ENCODE measurements at places on chromosomes 11 and 22.

- DNase-seq = no peak
These were observed 54.4 kb downstream of the FCHSD2 start for GRCh38 chr11:73087730-73088129.

DNA sequence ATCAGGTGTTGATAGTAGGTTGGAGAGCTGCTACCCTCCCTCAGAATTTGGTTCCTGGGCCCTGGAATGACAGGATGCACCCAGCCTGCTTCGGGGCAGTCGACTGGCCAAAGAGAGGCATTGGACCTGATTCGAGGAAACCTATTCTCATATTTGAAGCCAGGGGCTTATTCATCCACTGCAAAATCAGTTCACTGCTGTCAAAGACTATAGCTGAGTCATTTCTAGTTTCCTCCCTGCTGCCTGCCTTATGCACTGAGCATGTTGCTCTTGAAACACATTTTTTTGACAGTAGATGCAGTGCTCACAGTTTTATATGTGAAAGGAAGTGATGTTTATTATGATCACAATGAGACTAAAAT is 565.4 kb downstream of the ETS1 start:
- no peak for DNase-seq

DNA sequence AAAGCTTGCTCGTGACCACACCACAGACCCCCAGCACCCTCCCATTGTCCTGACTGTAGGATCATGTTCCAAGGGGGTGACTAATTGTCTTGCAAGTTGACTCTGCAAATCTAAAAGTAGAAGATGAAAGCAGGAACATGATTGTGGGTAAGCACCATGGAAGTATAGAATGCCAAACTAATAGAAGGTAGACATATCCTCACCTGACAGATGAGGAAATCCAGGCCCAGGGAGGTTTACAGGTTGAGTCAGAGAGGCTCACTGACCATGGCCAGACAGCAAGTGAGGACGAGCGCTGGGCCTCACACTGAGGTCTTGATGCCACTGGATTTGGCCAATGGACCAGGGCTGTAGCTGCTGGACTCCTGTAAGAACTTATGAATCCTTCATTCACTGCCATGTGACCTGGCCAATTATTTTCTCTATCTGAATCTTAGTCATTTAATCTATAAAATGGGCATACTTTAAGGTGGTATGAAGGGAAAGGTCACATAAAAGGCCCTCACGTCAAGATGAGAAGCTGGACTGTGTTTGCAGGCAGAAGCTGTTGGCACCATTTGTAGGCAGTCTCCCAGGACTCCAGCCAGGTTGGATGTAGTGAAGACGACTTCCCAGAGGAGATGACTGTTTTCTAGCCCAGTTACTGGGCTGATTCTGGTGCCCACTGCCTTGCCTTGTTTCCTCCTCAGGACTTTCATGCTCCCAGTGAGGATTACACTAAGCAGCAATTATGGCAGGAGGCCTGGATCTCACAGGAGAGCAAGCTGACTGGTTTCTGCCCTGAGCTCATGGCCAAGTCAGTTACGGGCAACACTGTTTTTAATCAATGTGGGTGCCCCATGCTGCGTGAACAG is 54.6 kb downstream of the GAB4 start:
- no peak for DNase-seq

- DNase-seq = no peak
These were observed 623.8 kb upstream of the CHORDC1 start for GRCh38 chr11:90846628-90847027.

- DNase-seq = no peak
These were observed 15.7 kb downstream of the TRMU start for GRCh38 chr22:46351131-46351735.

DNA sequence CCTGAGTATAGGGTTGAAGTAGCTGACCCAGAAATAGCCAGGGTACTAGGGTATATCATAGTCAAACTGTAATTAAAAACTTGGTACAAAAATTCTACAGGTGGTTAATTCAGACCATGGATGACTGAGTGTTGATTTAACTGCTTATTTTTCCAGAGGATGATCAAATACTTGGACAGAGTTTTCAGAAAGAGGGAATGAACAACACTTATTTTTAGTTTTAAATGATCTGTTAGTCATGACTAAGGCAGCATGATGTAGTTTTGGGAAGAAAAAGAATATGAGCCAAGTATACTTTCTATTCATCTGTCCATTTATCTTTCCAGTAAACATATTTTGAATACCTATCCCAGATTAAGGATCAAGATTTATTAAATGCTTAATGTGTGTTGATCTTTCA is 19.8 kb upstream of the CCDC89 start:
- no peak for DNase-seq

DNA sequence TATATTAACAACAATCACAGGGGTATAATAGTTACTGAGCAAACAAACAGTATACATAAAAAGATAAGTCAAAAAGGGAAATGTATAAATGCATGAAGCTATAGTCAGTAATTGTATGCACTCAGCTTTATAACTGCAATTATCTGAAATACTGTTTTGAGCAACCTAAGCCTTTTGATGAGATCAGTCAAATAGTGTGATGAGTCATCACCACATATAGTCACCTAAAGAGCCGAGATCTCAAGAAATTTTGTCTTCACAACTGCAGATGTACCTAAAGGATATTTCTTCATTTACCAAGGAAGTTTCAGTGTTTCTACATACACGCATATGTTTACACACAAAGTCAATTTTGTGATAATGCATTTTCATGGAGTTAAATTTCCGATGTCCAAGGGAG is 5.4 kb upstream of the OR51A2 start:
- no peak for DNase-seq

GRCh38 chr11:131612533-131612932 is 242.1 kb downstream of the NTM start:
- DNase-seq = no peak

Data from naive thymus-derived CD8-positive, alpha-beta T cell (primary cell).